Fibroblast of the aortic adventitia (primary cell): ENCODE measurements at places on chromosomes 1 and 21. TPM values are rescaled to one million over a fixed set of nuclear protein-coding genes. Genes with fewer than 3 reads are reported as not detected.

FMO1 gene
- total RNA-seq = 0.18 and 7.8 TPM in 2 replicates

TEDDM1 gene
- not detected in 2 replicates for total RNA-seq

IGSF21 gene
- total RNA-seq = not detected in 2 replicates

SLC6A9 gene
- 6.8 and 25.9 TPM in 2 replicates for total RNA-seq

TLCD4 gene
- 0.25 and 0.36 TPM in 2 replicates for total RNA-seq

OR2T5 gene
- total RNA-seq = not detected in 2 replicates

TRABD2B gene
- total RNA-seq = under 0.01 and 0.16 TPM in 2 replicates

KIF14 gene
- 1.8 and 13.4 TPM in 2 replicates for total RNA-seq

OR10Z1 gene
- total RNA-seq = not detected in 2 replicates

DNA sequence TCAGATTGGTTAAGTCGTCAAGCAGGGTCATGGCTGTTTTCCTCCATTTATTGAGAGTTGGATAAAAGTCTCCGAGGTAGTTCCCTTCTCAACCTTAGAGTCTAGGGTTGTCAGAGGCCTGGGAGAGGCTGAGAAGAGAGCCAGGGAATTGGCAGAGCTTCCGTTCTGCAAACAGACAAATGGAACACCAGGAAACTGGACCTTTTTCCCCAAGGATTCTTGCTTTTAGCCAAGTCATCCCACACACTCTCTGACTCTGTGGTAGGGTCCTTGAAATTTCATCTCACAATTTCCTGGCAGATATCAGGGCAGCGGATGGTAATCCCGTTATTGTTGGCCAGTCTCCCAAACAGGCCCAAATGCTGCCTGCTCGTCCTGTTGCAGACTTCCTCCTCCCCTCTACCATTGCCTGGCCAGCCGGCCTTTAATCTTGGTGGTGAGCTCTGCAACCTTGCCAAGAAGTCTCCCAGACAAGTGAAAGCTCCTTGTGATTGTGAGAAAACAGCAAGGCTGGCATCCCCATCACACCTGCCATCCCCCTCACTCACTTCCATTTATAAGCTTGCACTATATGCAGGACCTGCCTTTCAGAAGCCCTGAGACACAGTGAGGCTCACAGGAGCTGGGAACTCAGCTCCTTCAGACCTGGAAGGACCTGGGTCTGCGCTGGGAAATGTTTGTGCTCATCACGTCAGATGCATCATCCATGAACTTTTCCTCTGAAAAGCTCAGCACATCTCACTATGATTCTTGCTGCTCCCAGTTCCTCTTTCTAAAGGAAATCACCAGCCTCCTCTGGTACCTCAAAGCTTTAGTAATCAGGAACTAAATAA, 13.7 kb upstream of the SRP9 start:
- peak; percentile 92 for DNase-seq

- DNase-seq = peak; percentile 69
Observed at GRCh38 chr1:198253668-198254067, 96.9 kb downstream of the NEK7 start.

DNA sequence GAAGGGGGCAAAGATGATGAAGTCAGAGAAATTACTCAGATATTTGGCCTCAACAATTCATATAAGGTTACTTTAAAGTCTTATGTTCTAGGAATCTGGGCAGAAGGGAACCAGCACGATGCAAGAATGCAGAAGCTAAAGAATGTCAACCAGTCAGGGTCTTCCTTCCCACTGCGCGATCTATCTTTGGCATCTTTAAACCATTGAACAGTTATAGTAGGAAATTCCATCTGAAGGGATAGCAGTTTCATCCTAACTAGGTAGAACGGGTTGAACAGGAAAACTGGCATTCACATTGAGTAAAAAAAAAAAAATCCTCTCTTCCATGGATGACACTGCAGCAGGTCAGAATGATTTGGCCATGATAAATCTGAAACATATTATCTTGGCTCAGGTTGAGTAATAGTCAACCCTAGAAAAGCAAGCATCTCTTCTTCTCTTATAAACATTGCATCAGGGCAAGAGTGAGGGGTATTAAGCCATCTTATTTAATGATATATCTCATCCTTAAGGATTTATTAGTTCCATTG, 6.3 kb downstream of the CRCT1 start:
- no peak for DNase-seq

DNA sequence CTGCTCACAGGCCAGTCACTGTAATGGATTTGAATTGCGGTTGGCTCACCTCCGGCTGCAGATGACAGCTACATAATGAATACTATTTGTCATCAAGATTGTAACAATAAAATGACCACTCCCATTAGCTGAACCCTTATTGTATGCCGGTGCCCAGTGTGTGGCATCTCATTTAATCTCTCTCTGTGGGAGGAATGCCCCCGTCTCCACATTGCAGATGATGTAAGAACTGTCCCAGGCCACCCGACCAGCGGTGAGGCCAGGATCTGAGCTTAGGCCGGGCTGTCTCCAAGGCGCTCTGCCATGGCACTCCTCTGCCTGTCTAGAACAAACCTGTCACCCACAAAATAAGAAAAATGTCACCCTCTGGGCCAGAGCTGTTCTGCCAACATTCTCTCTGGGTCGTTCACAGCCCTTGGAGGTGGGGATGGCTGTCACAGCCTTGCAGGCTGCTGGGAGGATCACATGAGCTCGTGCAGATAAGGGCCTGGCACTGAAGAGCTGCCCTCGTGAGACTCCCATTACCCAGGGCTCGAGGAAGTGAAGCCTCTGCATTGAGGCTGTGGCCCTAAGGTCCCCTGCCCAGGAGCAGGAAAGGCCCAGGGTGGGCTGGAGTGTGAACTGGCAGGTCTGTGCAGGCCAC, 52.7 kb downstream of the ECE1 start:
- no peak for DNase-seq

DNA sequence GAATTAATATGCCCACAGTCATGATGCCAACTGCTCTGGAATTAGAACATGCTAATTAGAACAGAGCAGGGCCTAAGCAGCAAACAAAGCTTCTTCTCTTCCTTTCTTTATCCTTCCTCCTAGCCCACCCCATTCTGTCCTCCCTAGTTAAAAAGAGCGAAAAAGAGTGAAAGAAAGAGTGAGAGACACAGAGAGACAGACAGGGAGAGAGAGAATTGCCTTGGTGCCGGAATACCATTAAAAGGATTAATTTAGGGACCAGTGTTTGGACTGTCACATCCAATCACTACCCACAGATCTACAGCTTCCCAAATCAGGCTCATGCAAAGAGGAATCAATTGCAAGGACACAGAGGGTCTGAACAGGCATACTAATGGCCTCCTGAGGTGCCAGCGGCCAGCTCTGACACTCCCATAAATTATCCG, 7.0 kb downstream of the ERI3 start:
- DNase-seq = no peak

GRCh38 chr1:42933610-42934491, 24.8 kb downstream of the SLC2A1 start:
- no peak for DNase-seq

DNA sequence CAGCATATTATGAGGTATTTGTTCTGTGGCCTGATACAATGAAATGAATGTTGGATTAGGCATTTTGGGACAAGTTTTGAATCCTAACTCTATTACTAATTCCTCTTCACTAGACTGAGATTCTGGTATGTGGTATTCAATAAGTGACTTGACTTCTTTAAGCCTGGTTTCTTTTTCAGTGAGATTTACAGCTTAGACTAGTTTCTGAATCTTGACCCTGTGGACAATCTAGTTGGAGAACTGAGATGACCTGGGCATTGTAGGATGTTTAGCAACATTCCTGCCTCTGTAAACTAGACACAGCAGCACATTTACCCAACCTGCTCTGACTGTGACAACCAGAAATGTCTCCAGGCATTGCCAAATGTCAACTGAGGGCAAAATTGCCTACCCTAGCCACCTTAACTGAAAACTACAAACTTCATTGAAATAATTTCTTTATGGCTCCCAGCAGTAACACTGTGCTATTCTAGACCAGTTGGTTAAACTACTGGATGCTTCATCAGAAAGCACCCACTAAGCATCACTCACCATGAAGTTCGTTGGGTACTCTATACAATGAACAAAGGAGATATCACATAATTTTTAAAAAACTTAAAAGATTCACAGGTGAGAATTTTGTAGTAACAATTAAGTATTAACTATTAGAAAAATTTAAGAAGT, 16.8 kb downstream of the PTPRC start:
- no peak for DNase-seq

DNA sequence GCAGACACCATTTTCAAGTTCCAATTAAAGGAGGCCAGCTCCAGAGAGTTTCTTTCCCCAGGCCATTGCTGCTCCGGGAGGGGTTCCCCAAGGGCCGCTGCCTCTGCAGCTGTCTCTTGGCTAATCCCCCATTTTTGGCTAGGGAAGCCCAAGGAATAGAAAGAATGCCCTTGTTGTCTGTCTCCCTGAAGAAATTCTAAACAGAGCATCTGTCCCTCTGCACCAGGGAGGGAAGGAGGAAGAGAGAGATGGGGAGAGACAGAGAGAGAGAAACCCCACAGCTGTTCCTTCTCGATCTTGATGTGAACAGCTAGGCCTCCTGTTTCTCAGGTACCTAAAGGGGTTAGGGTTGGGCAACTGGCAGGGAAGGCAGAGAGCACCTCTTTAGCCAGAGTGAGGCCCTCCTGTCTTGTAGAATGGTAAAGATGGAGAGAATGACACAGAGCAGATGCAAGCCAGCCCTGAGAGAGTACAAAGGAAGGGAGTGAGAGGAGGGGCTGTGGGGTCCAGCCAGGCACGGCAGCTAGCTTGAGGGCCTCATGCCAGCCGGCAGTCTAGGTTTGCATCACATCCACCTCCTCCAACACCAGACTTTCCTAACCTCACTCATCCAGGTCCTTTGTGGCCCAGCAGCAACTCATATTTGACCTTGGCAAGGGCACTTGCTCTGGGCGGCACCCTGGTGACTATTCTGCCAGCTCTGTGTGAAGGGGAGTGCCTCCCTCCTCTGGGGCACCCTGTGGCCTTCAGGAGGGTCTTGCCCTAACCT, 13.1 kb downstream of the OPTC start:
- peak; percentile 64 for DNase-seq

GRCh38 chr1:115545791-115546733, 95.7 kb upstream of the VANGL1 start:
- DNase-seq = peak; percentile 92

DNA sequence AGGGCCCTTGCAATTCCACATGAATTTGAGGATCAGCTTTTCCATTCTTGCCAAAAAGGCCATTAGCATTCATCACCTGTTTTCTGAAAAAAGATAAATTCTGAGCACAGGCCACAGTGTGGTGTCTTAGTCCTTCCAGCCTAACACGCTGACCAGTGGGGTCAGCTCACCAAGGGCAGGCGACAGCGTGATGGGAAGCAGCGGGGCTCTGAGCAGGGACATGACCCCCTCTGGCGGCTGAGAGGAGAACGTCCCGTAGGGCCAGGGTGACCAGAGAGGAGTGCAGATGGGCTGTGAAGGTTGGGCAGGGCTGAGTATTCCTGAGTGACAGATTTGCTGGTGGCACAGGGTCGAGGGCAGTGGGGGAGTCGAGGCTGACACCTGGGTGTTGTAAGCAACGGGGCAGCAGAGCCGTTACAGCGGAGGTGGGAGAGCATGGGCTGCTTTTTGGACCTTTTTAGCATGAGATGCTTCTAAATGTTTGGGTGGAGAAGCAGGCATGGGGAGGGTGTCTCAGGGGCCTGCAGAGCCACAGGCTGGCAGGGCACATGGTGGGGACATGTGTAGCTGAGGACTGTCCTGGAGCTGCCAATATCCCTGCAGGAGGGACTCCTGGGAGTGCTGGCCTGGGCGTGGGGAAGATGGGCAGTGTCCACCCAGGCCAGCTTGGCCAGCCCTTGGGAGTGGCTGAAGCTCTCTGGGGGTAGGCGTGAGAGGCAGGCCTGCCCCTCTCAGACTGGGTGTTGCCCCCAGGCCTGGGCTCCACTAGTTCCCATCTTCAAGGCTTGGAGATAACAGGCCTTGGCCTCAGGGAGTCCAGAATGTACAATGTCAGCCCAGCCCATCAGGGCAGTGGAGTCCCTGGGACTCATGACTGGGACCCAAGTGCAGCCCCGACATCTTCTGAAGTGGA, 8.6 kb upstream of the CALML6 start:
- DNase-seq = peak; percentile 77

GRCh38 chr1:197788741-197789739, 13.8 kb upstream of the DENND1B start:
- DNase-seq = no peak

DNA sequence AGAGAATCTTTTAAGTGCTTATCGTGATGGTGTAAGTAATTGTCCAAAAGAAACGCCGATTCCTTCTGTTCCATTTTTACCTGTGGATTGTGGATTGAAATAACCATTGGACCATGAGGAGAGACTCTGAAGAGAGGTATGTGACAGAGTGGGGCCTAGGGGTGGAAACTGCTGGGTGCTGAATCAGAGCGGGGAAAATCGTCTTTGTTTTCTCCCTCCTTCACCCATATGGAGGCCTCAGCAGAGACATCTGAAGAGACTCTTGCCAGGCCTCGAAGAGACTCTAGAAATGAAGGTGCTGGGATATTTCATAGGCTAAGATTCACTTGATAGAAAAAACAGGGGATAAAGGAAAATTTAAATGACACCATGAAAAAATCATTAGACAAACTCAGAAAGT, 1327.0 kb downstream of the BRINP3 start:
- no peak for DNase-seq

- peak; percentile 16 for DNase-seq
Observed at GRCh38 chr1:108609483-108610049, 49.7 kb downstream of the EEIG2 start.

- DNase-seq = peak; percentile 69
Observed at GRCh38 chr1:56394298-56394697, 185.1 kb downstream of the PLPP3 start.

GRCh38 chr1:230715510-230715909, 1.6 kb upstream of the AGT start:
- no peak for DNase-seq

DNA sequence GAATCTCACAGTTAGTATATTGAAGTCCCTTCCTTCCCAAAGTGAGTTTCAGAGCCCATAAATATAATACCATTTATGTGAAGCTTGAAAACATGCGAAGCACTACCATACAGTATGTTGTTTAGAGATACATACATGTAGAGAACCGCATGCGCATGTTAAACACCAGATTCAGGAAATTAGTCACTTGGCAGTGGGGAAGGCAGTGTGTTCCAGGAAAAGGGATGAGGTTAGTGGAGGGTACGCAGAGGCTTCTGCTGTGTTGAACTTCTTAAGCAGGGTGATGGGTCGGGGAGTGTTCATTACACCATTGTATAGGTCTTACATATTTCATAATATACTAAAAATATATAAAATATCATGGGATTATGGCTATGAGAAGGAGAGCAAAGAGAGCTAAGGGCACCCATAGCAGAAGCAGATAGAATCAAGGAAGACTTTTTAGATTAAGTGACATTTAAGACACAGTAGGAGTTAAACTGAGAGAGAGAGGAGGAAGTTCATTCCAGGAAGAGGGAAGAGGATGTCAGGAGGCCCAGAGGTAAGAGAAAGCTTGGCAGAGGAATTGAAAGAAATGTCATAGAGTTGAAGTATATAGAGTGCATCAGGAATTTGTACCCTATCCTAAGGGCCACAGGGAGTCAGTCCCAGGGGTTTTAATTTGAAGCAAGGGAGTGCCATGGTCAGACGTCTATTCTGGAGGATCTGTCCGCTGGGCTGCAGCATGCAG, 43.5 kb upstream of the SARS1 start:
- DNase-seq = peak; percentile 28

GRCh38 chr1:243470502-243470901, 214.7 kb downstream of the SDCCAG8 start:
- no peak for DNase-seq

GRCh38 chr1:84257617-84258016, 43.9 kb upstream of the SAMD13 start:
- DNase-seq = no peak
